Activated naive CD8-positive, alpha-beta T cell treated with anti-CD3 and anti-CD28 coated beads for 36 hours (primary cell): ENCODE measurements at places on chromosomes 4 and X. TPM values are rescaled to one million over a fixed set of nuclear protein-coding genes. Genes with fewer than 3 reads are reported as not detected.

DNA sequence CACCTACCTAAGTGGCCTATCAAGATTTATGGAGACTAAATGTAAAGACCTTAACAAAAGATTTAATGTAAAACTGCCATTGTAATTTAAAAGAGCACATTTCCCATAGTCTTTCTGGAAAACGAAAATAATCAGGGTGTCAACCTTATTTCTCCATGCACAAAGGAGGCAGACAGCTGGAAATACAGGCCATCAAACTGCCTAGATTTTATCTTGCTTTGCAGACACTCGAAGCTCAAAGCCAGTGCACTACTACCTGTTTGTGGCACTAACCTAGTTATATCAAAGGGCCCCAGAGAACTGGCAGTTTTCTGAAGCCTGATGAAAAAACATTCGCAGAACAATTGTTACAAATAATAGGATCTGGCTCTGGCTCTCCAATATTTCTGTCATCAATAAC, 863.9 kb downstream of the STPG2 start:
- no peaks in the 10 kb centered on the region for H3K4me1 ChIP-seq
- H3K36me3 ChIP-seq, result no peaks in the 10 kb centered on the region
- no peak overlapping the region for H3K4me3 ChIP-seq
- no peaks in the 10 kb centered on the region for H3K27me3 ChIP-seq
- no peak for DNase-seq
- no peak overlapping the region for H3K27ac ChIP-seq

DNA sequence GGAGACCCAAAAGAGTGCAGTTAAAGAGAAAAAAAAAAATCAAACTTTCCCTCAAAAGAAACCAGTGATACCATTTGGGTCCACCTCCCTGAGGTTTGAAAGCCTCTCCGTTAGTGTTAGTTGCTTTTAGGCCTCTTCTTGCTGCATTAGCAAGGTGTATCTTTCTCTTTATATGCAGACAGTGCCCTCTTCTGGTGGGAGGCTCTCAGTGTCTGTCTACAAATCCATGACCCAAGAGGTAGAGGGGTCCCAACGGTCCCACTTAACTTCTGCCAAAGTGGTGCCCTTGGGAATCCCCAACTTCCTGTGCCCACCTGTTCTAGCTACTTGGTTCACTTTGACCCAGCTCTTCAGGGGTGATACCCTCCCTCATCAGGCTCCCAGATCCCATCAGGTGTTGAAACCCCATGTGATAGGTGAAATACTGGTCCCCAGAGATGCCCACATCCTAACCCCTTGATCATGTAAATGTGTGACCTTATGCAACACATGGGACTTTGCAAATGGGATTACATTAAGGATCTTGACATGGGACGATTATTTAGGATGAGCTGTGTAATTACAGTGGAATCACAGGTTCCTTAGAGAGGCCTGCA, 63.7 kb upstream of the CD99 start:
- peak overlapping the region; percentile 17 for H3K27ac ChIP-seq
- peaks cover 81% of the 10 kb centered on the region for H3K36me3 ChIP-seq
- no peak overlapping the region for H3K4me3 ChIP-seq

- no peaks in the 10 kb centered on the region for H3K4me1 ChIP-seq
- H3K27ac ChIP-seq, result no peak overlapping the region
- H3K27me3 ChIP-seq, result no peaks in the 10 kb centered on the region
- H3K36me3 ChIP-seq, result no peaks in the 10 kb centered on the region
- no peak overlapping the region for H3K4me3 ChIP-seq
- peak; percentile 43 for DNase-seq
These were observed 63.2 kb downstream of the CLDN22 start for GRCh38 chr4:183256756-183257385.

DNA sequence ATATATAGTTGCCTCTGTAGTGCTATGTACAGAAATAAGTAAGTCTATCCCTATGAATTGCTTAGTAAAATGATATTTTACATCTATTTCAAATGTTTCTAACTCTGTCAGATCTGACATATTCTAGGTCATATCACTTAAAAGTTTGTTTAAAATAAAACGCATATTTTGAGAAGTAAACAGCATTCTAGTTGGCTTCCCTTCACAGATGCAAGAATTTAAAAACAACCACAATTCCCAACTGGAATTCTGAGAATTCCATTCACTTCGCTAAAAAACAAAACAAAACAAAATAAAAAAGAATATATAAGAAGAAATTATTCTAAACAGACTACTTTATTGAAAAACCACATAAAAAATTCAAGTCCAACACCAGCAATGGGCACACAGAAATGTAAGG, 126.0 kb downstream of the PPP3CA start:
- peaks cover 1% of the 10 kb centered on the region for H3K36me3 ChIP-seq
- H3K27ac ChIP-seq, result no peak overlapping the region
- DNase-seq, result no peak
- no peaks in the 10 kb centered on the region for H3K27me3 ChIP-seq
- H3K4me3 ChIP-seq, result no peak overlapping the region
- peaks cover 14% of the 10 kb centered on the region for H3K4me1 ChIP-seq

DNA sequence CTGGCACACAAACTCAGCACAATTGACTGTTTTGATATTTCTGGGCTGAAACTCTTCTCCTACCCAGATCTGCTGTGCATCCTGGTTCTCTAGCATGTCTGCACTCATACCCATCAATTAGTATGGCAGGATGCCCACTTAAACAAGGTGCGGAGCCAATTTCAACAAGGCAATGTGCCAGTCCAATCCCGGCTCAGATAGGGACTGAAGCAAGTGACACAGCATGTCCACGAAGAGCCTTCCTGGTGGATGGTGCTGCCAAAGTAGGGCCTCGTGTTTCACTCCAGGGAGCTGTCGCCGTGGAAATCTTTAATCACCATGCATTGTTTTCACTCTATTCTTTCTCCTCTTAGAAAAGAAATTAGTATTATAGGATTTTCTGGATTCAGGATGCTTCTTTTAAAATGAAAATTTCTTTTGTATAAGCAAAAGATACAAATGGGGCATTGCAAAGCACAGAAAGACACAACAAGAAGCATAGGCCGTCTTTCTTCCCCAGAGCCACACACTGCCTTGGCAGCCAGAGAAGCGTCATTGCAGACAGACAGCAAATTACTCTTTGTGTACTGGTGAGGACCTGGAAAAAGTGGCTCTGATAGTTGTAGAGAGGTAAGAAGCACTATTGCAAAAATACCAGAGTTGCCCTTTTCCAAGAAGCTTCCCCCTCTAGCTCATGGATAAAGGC, 40.6 kb upstream of the LSM6 start:
- H3K27me3 ChIP-seq, result peaks cover 25% of the 10 kb centered on the region
- no peak overlapping the region for H3K27ac ChIP-seq
- DNase-seq, result no peak
- H3K36me3 ChIP-seq, result no peaks in the 10 kb centered on the region
- H3K4me1 ChIP-seq, result peaks cover 5% of the 10 kb centered on the region

DNA sequence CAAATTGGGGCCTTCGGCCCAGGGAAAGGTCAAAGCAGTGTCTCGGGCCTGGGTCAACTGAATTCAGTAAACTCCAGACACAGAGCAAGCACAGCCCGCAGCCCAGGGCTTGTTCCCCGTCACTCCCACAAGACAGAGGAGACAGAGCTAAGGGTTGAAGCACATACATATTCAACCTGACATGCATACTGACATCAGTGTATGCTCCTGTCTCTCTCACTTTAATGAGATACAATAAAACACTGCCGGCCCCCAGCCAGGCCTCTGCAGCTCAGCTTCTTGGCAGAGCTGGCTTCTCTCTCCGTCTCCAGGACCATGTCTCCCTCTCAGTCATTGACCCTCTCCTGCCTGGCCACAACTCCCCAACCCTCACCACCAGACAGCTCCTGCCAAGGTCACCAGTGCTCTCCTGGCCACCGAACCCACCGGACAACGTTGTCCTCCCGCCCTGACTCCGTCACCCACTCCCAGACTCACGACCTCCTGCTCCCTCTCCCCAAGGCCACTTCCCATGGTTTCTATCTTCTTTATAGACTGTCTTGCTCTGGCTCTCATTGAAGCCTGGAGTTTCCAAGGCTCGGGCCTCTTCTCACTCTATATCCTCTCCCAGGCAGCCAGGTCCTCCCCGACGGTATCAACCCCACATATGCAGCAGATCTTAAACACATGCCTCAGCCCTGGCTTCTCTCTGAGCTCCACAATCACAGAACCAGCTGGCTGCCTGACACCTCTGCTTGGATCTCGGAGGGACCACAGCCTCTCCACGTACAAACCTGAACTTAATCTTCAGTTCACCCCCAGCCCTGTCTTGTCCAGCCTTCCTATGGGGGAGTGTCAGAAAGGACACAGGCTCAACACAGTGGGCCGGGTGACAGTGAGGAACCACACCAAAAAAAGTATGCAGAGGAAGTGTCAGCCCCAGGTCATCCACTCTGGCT, 67.7 kb upstream of the C4orf50 start:
- H3K36me3 ChIP-seq, result no peaks in the 10 kb centered on the region
- H3K27me3 ChIP-seq, result peaks cover 10% of the 10 kb centered on the region
- no peak overlapping the region for H3K27ac ChIP-seq
- no peak overlapping the region for H3K4me3 ChIP-seq
- H3K4me1 ChIP-seq, result no peaks in the 10 kb centered on the region

DNA sequence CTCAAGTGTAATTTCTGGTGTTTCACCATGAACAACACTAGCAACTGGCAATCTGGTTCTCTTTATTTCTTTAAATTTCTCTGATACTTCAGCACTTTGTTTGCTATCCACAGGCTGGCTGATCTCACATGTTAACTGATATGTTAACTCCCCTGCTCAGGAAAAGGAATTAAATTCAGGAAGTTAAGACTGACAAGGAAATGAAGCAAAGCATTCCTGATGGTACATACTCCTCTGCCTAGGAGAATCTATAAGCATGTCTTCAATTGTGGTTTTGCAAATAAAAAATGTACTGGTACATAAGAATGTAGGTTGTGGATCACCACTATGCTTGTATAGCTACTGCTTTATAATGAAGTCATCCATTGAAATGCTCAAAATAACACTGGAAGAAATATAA, 1119.2 kb upstream of the INTU start:
- no peaks in the 10 kb centered on the region for H3K4me1 ChIP-seq
- no peak for DNase-seq
- H3K36me3 ChIP-seq, result no peaks in the 10 kb centered on the region
- no peak overlapping the region for H3K27ac ChIP-seq

DNA sequence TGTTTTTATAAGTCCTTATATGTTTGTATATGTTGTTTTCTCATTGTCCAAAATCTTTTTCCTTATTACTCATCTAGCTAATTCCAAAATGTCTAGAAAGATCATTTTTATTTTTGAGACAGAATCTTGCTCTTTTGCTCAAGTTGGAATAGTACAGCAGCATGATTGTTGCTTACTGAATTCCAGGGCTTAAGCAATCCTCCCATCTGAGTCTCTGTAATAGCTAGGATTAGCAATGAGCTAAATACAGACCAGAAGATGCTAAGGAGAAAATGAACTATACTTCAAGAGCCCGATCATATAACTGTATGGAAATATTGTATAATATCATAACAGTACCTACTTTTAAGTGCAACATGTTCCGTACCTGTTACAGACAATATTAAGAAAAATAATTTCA, 1027.0 kb downstream of the STIM2 start:
- H3K27ac ChIP-seq, result no peak overlapping the region
- no peak overlapping the region for H3K4me3 ChIP-seq
- DNase-seq, result no peak
- H3K36me3 ChIP-seq, result no peaks in the 10 kb centered on the region

DNA sequence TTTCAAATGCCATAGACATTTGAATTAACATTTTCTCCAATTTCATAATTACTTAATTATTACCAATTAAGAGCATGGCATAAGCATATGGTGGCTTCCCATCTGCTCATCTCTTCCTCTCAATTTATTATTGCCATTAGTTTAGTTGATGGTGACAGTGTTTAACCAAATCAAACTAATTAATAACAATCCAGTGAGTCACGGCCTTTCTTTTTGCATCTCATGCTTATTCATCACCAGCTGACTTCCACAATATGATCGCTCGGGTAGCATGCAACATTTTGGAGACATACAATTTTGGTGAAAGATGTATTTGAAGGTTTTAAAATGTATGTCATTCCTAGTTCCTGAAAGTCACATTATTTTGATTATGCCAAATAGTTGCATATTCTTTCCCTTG, 172.8 kb upstream of the TACR3 start:
- DNase-seq, result no peak
- H3K27me3 ChIP-seq, result no peaks in the 10 kb centered on the region
- no peak overlapping the region for H3K27ac ChIP-seq
- H3K36me3 ChIP-seq, result no peaks in the 10 kb centered on the region

- H3K27me3 ChIP-seq, result peaks cover 47% of the 10 kb centered on the region
- no peak overlapping the region for H3K27ac ChIP-seq
- DNase-seq, result peak; percentile 25
- H3K36me3 ChIP-seq, result no peaks in the 10 kb centered on the region
- peaks cover 2% of the 10 kb centered on the region for H3K4me1 ChIP-seq
These were observed 660 bp downstream of the WWC2 start for GRCh38 chr4:183099537-183100297.

- no peaks in the 10 kb centered on the region for H3K27me3 ChIP-seq
- DNase-seq, result no peak
- H3K4me1 ChIP-seq, result no peaks in the 10 kb centered on the region
- H3K27ac ChIP-seq, result no peak overlapping the region
- no peak overlapping the region for H3K4me3 ChIP-seq
These were observed 10.5 kb downstream of the DCAF8L2 start for GRCh38 chrX:27600686-27601085.

DNA sequence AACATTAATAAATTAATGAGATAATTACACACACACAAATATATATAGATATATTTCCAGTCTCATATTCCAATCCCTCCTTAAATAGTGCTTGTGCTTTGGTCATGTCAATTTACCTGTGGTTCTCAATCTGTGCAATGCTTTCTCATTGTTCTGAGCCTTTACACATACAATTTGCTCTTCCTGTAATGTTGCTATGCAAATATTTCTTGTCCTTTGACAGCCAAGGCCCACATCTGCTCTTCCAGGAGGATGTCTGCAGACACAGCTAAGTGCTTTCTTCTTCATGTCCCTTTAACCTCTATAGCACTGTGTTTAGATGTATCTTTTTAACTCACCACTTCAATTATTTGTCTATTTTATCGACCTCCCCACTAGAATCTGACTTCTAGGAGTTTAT, 67.3 kb upstream of the RAPGEF2 start:
- no peaks in the 10 kb centered on the region for H3K4me1 ChIP-seq
- no peaks in the 10 kb centered on the region for H3K36me3 ChIP-seq
- no peak for DNase-seq
- peaks cover 16% of the 10 kb centered on the region for H3K27me3 ChIP-seq
- H3K4me3 ChIP-seq, result no peak overlapping the region
- no peak overlapping the region for H3K27ac ChIP-seq

DNA sequence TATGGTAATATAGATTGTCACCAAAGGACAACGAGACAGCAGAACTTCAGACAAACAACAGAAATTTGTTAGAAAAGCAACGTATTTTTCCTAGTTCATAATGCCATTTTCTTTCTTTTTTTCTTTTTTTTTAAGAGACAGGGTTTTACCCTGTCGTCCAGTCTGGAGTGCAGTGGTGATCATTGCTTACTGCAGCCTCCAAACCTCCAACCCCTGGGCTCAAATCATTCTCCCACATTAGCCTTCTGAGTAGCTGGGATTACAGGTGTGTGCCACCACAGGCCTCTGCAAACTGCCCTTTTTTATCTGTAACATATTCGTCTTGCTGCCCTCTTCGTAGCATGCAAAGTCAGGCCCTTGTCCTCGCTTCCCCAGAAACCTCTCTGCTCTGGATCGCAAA, 116.5 kb upstream of the PDLIM3 start:
- DNase-seq, result no peak
- H3K4me1 ChIP-seq, result no peaks in the 10 kb centered on the region
- H3K36me3 ChIP-seq, result no peaks in the 10 kb centered on the region
- peaks cover 8% of the 10 kb centered on the region for H3K27me3 ChIP-seq
- no peak overlapping the region for H3K27ac ChIP-seq

Gene NLGN3
- total RNA-seq, result 0.41 TPM

Gene STOX2
- total RNA-seq, result not detected

Gene NIPAL1
- 2.9 TPM for total RNA-seq
